Placental epithelial cell (primary cell): ENCODE measurements at places on chromosomes 2 and 18. TPM values are rescaled to one million over a fixed set of nuclear protein-coding genes. Genes with fewer than 3 reads are reported as not detected.

Gene RRM2
- total RNA-seq, result 18.5 and 37.1 TPM in 2 replicates

Gene CEP68
- total RNA-seq, result 6.6 and 8.6 TPM in 2 replicates

Gene EGR4
- total RNA-seq, result not detected in 2 replicates

Gene RUFY4
- total RNA-seq, result not detected in 2 replicates

Gene CYP26B1
- 85.6 and 169 TPM in 2 replicates for total RNA-seq

Gene PLGLB1
- total RNA-seq, result 1.1 and 1.6 TPM in 2 replicates

Gene TMEM178A
- total RNA-seq, result 0.79 TPM in 1 of 2 replicates, not detected in the other

Gene IL37
- total RNA-seq, result not detected in 2 replicates

Gene G6PC2
- total RNA-seq, result not detected in 2 replicates

Gene LOXL3
- total RNA-seq, result 0.39 TPM in 1 of 2 replicates, not detected in the other

Gene SCN3A
- total RNA-seq, result not detected in 2 replicates

Gene MXD1
- 5.1 and 5.5 TPM in 2 replicates for total RNA-seq

Gene LTBP1
- total RNA-seq, result 168 and 265 TPM in 2 replicates

Gene ZSWIM2
- total RNA-seq, result not detected in 2 replicates

Gene PROM2
- 101 and 124 TPM in 2 replicates for total RNA-seq

Gene DUSP2
- 1.6 and 2.5 TPM in 2 replicates for total RNA-seq

Gene OR6B2
- total RNA-seq, result not detected in 2 replicates

Gene EML6
- 0.33 and 0.79 TPM in 2 replicates for total RNA-seq

Gene LYG2
- total RNA-seq, result not detected in 2 replicates

Gene CFAP65
- not detected in 2 replicates for total RNA-seq

Gene TLX2
- total RNA-seq, result not detected in 2 replicates

Gene SERPINB4
- total RNA-seq, result not detected in 2 replicates

Gene HOXD12
- not detected in 2 replicates for total RNA-seq

Gene GKN1
- total RNA-seq, result not detected in 2 replicates

Gene KCTD1
- 62.7 and 78.9 TPM in 2 replicates for total RNA-seq

Gene MGAT4A
- total RNA-seq, result 0.33 and 0.39 TPM in 2 replicates

Gene LAMA1
- 2.0 and 5.5 TPM in 2 replicates for total RNA-seq

Gene ARHGAP25
- 0.79 and 2.2 TPM in 2 replicates for total RNA-seq
